ENCODE measurements at places on chromosomes 12 and 14. TPM values are rescaled to one million over a fixed set of nuclear protein-coding genes. Genes with fewer than 3 reads are reported as not detected.

Gene KRT2
- not detected for total RNA-seq

Gene DEPDC4
- 2.5 TPM for total RNA-seq

Gene LACRT
- not detected for total RNA-seq

Gene SLCO1B1
- total RNA-seq, result 143 TPM

Gene LRP6
- total RNA-seq, result 36.3 TPM

Gene SSTR1
- 8.2 TPM for total RNA-seq

Gene MYH7
- total RNA-seq, result not detected

Gene PTHLH
- total RNA-seq, result 0.10 TPM

Gene KCNA5
- total RNA-seq, result 0.05 TPM

Gene LEMD3
- total RNA-seq, result 10.3 TPM
